ENCODE measurements at places on chromosomes 1 and 21.
A peak's percentile ranks its signal among the peaks of the same experiment; 100 is the strongest.

DNA sequence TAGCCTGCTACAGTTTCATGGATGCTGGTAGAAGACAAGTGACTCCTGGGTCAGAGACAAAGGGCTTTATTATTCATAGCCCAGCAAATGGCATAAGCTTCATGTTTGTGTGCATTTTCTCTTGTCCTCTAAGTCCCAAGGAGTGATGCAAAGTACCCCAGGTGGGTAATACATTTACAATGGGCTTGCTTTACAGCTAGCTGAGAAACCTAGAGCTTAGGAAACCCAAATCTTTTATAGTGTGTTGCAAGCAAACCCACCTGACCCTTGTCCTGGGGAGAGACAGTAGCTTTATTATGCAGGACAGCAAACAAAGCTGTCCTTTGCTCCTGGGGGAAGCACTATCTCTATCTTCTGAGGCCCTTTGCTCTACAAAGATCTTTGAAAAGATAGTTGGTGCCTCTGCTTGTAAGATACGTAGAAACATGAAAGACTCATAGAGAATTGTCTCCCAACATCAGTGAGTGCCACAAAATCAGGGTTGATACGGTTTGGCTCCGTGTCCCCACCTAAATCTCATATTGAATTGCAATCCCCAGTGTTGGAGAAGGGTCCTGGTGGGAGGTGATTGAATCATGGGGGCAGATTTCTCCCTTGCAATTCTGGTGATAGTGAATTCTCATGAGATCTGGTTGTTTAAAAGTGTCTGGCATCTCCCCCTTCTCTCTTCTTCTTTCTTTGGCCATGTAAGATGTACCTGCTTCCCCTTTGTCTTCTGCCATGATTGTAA lies 315.8 kb upstream of the USP24 start:
- no peak for DNase-seq

DNA sequence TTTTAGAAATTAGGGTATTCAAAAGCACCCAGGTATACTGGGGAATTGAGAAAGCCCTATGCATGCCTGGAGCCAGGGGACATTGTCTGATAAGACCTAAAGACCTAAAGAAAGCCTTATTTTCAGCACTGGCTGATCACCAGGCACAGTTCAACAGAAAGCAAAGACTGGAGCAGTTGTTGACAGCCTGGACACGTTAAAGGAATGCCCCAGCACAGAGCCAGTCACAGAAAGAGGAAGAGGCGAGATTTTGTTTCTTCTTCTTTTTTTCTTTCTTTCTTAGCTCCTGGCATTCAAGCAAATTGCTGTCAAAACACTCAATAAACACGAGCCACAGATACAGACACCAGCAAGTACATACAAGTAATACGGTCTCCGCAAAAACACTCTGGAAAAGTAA lies 40.4 kb downstream of the RNF187 start:
- no peak for DNase-seq

DNA sequence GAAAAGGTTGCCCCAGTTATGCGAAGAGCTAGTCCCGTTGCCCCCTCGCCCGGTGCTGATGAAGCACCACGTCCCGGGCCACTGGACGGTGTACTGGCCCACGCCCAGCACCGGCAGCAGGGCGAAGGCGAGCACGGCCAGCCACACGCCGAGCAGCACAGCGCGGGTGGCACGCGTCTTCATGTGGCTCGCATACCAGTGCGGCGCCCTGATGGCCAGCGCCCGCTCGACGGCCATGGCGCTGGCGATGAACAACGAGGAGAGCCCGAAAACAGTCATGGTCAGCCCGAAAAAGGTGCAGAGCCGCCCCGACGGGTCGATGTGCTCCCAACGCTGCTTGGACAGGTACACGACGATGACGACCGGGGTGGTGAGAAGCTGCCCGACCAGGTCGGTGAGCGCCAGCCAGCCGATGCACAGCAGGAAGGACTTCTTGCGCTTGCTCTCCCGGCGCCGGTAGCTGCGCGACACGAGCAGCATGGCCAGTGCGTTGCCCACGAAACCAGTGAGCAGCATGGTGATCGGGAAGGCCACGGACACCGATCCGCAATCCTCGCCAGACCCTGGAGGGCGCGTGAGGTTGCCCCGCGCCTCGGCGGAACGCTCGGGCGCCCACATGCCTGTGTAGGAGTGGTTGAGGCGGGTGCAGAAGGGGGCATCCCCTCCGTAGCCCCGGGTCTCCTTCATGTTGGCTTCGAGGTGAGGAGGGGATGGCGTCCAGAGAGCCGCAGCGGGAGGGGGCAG lies 553 bp downstream of the PTGER3 start:
- no peak for DNase-seq

GRCh38 chr1:221697923-221698425 lies 43.9 kb downstream of the DUSP10 start:
- peak; percentile 87 for DNase-seq

DNA sequence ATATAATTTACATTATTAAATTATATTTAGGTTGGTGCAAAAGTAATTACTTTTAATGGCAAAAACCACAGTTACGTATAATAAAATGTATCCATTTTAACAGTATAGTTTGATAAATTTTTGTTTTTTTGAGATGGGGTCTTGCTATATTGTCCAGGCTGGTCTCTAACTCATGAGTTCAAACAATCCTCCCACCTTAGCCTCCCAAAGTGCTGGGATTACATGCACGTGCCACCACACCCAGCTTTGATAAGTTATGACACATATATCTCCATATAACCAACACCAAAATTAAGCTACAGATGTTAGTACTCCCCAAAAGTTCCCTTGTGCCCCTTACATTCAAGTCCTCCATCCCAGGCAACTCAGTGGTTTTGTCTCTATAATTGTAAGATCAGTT lies 163.1 kb downstream of the SMYD3 start:
- no peak for DNase-seq

DNA sequence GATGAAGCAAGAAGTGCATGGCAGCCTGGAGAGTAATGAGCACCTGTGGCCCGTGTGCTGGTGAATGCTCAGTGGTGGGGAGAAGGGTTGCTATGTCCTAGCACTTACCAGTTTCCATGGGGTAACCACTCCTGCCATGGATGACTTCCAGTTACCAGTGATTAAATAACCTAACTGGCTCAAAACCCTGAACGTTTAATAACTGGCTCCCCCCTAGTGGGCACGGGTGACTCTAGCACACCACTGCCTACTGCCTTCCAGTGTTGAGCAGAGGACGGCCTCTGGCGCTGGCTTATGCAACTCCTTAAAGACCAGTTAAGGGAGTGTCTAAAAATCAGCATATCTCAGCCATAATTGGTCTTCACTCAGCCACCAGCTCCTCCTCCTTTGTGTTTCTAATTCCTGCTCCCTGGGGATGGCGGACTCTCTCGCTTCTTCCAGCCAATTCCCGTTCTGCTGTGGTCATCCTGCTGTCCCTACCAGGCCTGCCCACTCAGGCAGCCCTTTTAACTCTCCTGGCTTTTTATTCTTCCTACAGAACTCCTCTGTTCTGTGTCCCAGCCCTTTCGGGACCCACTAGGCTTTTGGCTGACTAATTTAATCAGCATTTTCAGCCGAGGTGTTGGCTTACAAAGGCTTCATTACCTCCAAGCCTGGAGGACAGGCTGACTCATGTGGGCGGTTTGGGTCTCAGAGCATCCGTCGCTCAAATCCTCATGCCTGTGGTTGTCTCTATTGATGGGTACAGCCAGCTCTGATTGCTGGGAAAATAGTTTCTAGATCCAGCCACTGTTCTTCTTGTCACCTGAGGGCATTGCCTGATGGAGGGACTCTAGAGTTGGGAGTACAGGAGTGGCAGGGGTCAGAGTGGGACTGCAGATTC lies 332.4 kb downstream of the CAMTA1 start:
- peak; percentile 81 for DNase-seq

- peak; percentile 63 for DNase-seq
These were observed 2.8 kb upstream of the FAM131C start for GRCh38 chr1:16076031-16076864.

DNA sequence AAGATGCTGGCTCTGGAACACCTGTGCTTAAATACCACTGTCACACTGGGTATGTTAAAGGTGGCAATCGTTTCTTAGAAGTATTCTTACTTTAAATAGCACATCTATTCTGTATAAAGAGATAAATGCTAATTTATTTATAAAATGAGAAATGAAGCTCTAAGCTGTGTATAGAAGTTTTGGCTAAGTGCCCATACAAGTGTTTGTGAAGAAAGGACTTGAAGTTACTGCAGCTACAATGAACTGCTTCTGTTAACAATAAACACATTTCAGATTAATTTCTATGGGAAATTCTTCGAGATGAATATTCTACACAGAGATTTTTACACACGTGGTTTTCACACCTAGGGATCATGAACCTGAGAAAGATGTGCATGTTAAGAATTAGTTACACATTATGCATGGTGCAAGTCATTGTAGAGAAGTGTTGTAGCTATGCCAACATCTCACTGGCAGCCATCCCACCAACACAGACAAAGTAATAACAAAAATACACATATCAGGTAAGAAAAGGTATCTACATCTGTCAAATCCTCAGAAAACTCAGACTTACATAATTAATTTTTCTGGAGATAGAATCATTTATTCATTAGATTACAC lies 16.2 kb downstream of the COL24A1 start:
- DNase-seq = no peak

DNA sequence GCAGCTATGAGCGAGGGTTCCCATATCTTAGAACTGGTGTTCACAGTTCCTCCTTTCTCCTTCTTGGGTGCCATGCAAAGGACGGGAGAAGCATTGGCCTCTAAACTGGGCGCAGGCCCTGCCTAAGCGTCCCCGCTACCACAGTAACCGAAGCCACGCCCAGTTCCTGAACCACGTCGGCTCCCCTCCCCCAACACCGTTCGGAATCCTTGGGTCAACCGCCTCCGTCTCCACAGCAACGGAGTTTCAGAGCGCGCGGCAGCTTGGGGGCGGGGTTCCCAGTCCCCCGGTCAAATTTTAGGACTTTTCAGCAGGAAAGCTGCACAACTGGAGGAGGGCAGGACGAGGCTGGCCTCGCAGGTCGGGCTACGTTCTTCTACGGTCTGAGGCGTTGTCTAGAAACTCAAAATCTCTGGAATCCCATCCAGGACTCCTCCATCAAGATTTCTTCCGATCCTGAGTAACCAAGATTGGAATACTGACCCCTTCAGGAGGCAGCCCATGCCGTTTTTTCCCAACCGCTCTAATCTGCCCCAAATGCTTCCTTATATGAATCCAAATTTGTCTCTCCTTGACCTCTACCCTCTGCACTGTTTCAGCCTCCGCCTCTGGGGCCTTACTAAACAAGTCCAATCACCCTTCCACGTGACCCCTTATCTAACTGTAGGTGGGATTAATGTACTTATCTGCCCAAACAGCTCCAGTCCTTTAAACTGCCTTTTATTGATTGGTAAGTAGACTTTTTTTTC lies at the start of gene SPAG17:
TSS of gene SPAG17 (minus strand) at position 145 of the 749 bp plus-strand sequence. CDS start at position 74, 71 bp downstream.
- DNase-seq = peak; percentile 42

- no peak for DNase-seq
These were observed 9.5 kb upstream of the GNPAT start for GRCh38 chr1:231231511-231231910.

DNA sequence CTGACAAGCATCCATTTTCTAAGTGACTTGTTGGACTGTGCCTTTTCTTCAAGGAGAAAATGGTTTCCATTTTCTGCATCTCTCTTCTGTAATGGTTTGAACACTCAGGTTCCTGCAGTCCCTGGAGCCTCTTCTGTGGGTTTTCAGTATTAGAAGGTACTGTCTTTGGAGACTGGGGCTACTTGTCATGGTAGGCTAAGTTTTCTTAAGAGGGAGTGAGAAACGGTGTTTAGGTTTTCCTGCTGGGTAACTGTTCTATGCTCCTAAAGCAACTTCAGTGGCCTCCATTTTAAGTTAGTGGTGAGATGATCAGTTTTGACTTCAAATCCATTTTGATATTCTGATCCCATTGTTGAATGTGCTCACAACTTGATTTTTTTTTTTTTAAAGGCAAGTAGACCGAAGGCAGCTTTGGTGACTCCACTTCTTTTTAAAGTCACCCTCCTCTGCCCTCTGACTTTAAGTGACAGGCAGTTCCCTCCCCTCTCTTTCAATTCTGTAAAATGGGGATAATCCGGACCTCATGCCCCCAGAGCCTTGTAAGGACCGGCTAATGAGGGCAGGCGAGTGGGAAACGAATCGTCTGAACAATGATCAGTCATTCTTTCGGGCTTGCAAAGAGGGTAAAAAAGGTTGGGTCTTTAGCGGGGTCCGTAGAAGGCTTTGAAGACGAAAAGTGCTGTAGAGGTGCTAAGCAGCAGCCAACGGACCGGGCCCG lies 1.0 kb upstream of the ARID1A start:
- DNase-seq = no peak

DNA sequence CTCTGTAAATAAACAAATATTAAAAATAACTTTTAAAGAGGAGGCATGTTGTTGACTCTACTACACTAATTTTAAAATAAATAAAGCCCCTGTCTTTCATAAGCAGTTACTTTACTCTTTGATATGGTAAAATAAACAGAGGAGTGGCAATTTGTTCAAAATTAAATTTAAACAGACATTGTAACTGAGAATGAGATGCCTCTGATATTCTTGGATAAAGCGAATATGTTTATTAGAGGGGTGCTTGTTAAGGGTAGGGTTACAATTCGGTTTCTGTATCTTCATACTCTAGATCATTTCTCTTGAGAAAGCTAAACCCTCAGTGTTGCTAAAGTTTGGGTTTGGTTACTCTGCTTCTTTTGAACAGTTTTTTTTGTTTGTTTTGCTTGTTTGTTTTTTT lies 19.6 kb downstream of the LPAR3 start:
- DNase-seq = no peak

DNA sequence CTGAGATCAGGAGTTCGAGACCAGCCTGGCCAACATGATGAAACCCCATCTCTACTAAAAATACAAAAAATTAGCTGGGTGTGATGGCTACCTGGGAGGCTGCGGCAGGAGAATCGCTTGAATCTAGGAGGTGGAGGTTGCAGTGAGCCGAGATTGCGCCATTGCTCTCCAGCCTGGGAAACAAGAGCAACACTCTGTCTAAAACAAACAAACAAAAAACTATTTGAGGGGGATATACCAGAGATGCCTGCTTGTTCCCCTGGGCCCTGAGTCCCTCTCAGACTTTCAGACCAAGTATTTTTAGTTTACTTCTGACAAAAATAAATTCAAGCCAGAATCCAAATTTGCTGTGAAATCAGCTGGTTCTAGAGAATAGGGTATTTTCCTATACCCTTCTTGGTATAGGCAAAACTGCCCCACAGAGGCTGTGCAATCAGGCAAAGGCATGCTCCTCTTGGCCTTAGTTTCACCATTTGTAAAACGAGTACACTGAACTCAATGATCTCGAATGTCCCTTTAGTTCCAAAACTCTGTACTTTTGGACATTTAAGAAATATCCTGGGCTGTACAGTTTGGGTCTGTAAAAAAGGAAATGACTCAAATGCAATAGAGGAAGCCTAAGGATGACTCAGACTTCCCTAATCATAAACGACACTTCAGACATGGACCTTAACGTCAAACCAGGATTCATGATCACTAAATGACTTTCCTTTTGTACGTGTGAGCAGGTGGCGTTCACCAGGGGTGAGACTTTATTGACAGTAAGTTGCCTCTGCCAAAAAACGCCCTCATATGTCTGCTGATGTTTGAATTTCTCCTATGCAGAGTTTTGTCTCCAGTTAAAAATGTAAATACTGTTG lies 16.1 kb downstream of the ENSA start:
- peak; percentile 63 for DNase-seq

All from fibroblast of the conjunctiva (primary cell).